Naive thymus-derived CD4-positive, alpha-beta T cell (primary cell): ENCODE measurements at places on chromosomes 16 and 17. TPM values are rescaled to one million over a fixed set of nuclear protein-coding genes. Genes with fewer than 3 reads are reported as not detected.

DNA sequence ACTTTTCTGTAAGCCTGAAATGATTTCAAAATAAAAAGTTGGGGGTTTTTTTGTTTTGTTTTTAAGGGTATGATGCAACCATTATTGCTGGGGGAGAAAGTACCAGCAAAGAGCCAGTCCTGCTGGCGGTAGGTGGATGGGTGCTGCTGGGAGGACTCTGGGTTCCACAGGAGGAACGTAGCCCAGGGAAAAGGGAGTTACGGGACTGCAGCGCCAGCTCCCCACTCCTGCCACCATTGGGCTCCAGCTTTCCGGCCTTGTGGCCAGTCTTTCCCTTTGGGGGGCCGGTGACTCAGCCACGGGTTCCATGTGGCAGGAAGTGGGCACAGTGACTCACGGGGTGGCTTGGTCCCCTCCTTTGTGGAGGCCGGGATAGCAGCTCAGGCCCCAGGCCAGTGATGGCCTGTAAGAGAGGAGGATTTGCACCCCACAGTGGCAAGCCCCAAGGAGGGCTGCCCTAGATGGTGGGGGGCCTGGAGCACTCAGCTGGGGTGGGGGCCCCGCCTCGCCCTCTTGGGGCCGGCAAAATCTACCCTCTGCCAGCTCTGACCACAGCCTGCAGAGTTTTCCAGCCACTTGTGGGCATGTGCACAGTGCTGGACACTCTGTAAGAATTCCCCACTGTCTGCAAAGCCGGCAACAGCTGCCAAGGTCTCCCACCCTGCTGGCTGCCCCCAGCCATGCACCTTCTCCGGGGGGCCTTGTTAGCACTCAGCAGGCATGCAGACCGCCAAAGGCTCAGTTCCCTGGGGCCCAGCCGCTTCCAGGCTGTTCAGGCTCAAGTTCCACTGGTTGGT, 30.4 kb downstream of the SOCS3 start:
- DNase-seq, result no peak

GRCh38 chr16:71460236-71460635, 1.8 kb downstream of the ZNF23 start:
- no peak for DNase-seq

GRCh38 chr16:707062-707538, 1.5 kb upstream of the FBXL16 start:
- no peak for DNase-seq

DNA sequence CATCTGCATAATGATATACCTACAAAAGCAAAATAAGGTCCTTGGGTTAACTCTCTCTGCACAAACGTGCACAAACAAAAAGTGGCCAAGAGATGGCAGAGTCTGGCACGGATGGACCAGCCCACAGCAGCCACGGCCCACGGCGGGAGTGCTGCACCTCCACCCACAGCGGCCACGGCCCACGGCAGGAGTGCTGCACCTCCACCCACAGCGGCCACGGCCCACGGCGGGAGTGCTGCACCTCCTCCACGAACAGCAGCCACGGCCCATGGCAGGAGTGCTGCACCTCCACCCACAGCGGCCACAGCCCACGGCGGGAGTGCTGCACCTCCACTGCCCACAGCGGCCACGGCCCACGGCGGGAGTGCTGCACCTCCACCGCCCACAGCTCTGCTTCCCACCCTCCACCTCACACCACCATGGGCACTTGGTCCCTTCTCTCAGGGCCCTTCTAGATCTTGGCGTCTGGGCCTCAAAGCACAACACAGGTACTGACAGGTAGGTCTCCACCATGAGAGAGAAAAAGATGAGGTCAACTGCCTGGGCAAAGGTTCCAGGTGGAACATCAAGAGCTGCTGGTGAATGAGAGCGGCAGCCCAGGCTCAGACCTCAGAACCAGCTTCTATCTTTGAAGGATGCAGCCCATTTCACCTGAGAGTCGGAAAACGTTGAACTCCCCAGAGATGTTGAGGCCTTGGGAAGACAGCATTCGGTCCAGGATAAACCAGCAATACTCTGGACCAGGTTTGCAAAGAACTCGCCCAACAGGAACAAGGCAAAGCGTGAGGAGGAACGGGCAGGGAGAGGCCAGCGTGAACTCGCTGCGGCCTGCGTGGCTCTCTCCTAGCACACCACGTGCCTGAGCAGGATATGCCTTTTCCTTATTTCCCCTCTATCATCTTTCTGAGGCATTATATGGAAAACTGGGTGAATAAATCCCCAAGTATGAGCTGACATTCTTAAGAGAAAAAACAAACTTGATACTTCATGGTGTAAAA, 124.5 kb downstream of the ZNF778 start:
- DNase-seq, result no peak

DNA sequence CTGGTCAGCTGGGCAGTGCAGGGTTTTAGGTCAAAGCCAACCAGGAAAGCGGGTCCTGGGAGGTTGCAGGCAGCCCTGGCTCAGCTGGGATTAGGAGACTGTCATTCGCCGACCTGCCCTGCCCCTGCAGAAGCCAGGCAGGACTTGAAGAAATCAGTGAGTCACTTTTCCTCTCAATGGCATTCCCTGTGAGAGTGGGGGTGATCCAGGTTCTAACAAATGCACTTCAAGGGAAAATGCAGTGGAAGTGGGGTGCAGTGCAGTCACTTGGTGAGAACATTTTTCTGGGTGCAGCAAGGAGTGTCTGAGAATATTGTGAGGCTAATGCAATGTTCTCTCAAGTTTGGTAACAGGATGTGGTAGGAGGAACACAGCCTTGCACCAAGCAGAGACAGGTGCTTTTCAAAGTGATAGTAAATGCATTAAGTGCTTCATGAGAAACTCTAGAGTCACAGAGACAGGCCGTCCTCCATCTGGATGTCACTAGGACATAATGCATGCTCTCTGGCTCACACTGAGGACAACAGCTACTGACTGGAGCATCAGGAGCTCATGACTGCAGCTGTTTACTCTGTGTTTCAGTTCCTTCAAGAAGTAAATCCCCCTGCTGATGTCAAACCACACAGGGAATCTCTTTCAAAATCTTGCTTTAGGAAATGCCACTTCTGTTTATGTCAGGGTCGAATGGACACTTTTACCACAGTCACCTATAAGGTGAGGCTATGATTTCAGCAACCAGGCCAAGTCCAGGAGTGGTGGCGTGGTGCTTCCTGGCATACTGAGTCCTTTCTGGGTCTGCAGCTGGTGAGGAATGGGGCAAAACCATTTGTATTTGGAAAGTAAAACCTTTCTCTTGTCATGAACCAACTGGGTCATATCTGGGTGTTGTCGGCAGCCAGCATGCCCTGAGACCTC, 16.7 kb downstream of the CDK5R1 start:
- DNase-seq, result peak; percentile 81

- no peak for DNase-seq
Measured at GRCh38 chr17:41212524-41213169, 13.8 kb upstream of the KRTAP9-2 start.

- DNase-seq, result no peak
Measured at GRCh38 chr17:76560877-76561221, 21.0 kb downstream of the PRCD start.

GRCh38 chr17:699345-699744, 15.3 kb downstream of the VPS53 start:
- DNase-seq, result no peak

DNA sequence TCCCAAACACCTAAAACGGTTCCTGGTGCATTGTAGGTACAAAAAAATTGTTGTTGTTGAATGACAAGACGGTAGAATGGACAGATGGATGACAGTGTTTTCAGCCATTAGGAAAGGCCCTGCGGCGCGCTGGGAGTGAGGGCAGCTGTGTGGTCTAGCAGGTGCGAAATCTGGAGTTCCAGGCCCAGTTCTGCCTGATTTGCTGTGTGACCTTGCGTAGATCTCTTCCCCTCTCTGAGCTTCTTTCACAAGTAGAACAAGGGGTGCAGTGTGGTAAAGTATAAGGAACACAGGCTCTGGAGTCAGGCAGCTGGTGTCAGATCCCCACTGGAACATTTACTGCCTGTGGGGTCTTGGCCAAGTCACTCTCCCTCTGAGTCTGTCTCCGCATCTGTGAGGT, 25.3 kb downstream of the SPNS2 start:
- no peak for DNase-seq

- no peak for DNase-seq
Measured at GRCh38 chr16:27924411-27925118, 138.9 kb downstream of the GSG1L start.

GRCh38 chr16:71846431-71846830, 655 bp downstream of the ATXN1L start:
- DNase-seq, result peak; percentile 11

DNA sequence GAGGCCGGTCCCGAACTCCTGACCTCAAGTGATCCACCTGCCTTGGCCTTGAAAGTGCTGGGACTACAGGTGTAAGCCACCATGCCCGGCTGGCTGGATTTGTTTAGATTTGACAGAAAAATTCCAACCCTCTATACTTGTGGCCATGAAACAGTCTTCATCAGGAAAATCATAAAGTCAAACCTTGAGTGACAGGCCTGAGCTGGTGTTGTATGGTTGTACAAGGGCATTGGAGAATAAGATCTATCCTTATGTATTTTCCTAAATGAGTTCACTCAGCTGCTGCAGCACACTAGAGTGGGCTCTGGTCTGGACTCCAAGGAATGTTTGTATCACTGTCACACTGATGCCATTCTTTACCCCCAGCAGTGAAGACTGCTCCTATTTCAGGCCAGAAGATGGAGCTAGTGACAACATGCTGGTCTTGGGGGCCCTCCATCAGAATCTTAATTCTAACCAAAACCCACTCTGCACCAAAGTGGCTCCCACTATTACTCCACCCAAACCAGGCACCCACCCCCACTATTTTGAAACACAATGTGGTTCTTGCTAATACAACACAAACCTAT, 27.4 kb downstream of the SNX11 start:
- no peak for DNase-seq

DNA sequence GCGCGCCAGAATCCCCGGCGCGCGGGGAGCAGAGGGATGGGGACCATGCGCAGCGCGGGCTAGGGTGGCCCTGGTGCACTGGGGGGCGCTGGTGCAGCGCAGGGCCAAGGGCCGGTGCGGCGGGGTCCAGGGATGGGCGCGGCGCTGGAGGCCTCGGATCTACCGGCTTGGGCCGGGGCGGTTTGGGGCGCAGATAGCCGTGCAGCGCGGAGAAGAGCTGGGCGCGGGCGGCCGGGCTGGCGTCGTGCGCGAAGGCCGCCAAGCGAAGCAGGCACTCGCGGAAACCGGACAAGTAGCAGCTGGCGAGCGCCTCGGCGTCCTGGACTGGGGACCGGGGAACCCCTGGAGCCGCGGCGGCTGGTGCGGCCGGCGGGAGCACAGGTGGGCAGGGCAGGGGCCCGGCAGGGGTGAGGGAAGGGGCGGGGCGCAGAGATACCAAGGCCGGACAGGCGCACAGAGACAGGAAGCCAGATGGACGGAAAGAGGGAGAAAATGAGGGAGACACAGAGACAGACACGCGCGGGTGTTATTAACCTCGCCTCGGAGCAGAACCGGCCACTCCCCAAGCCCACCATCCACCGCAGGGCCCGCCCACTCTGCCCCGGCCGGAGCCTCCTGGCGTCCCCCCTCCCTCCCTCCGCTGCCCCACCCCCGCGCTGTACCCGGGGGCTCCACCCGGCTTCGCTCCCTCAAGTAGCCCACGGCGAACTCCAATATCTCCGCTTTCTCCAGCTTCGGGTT, 2.1 kb downstream of the HES7 start:
- DNase-seq, result no peak

DNA sequence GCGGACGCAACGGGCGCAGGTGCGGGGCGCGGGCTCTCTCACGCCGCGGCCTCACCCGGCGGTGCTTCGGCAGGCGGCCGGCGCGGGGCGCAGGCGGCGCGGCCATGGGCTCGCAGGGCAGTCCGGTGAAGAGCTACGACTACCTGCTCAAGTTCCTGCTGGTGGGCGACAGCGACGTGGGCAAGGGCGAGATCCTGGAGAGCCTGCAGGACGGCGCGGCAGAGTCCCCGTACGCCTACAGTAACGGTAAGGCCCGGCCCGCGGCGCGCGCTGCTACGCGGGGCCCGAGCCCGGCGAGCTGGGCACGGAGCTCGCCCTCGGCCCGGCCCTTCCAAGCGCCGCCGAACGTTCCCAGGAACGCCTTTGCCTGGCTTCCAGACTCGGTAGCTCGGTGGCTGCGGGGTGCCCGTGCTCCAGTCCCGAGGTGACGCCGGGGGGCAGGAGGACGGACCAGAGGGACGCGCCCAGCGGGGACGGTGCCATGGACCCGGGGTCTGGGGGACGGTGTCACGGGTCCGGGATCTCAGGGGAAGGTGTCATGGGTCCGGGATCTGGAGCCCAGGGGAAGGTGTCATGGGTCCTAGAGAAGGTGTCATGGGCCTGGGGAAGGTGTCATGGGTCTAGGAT, 435 bp downstream of the RAB40C start:
- DNase-seq, result no peak

DNA sequence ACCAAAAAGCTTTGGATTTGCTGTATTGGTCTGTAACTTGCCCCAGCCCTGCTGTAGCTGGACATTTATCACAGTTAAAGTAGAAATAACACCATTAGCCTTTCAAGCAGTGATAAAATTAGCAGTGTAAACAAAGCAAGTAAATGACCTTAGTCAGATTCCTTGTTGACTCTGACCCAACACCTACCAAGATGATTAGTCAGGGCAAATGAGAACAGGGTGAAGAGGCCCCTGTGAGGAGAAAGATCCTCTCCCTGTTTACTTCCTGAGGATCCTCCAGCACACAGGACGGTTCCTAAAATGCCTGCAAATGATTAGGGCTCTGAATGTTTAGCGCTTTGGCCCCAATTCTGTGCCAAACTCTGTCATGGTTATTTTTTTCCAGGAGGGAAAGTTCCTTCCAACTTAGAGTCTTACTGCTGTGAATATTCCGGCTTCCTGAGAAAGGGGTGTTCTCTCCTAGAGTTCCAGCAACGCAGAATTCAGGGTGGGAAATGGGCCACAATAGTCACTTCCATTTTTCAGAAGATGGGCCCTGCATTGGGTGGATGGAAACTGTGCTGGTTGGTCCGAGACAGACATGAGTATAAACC, 259.0 kb upstream of the MYOCD start:
- DNase-seq, result no peak

DNA sequence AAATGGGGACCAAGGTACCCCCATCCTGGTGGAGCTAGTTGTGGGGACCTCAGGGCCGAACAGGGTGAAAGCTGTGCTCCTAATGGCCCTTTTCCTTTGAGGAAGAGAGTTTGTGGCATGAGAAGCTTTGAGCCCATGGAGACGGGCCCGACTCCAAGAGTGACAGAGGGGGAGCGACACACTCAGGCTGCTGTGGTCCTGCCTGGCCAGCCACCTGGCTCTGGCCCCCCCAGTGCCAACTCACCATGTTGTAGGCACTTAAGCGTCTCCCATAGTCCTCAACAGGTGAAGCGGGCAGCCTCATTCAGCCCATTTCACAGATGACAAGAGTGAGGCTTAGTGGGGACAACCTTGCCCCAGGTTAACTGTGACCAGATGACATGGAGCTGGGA, 1.6 kb downstream of the IL21R start:
- DNase-seq, result no peak

GRCh38 chr16:9953908-9954570, 228.2 kb downstream of the GRIN2A start:
- no peak for DNase-seq

CCDC144A gene
- polyA plus RNA-seq, result 0.54 TPM

PSMB3 gene
- 382 TPM for polyA plus RNA-seq

NUP88 gene
- polyA plus RNA-seq, result 148 TPM

CDYL2 gene
- 0.61 TPM for polyA plus RNA-seq

CTRL gene
- polyA plus RNA-seq, result 2.5 TPM

MIEF2 gene
- 11.3 TPM for polyA plus RNA-seq

TRPV2 gene
- 78.7 TPM for polyA plus RNA-seq

TK1 gene
- polyA plus RNA-seq, result 0.28 TPM
